ENCODE measurements at places on chromosomes 11 and 22.

GRCh38 chr11:22703040-22703439, 36.6 kb downstream of the GAS2 start:
- peak; percentile 55 for DNase-seq

- no peak for DNase-seq
Observed at GRCh38 chr11:91587131-91587530, 637.5 kb upstream of the FAT3 start.

DNA sequence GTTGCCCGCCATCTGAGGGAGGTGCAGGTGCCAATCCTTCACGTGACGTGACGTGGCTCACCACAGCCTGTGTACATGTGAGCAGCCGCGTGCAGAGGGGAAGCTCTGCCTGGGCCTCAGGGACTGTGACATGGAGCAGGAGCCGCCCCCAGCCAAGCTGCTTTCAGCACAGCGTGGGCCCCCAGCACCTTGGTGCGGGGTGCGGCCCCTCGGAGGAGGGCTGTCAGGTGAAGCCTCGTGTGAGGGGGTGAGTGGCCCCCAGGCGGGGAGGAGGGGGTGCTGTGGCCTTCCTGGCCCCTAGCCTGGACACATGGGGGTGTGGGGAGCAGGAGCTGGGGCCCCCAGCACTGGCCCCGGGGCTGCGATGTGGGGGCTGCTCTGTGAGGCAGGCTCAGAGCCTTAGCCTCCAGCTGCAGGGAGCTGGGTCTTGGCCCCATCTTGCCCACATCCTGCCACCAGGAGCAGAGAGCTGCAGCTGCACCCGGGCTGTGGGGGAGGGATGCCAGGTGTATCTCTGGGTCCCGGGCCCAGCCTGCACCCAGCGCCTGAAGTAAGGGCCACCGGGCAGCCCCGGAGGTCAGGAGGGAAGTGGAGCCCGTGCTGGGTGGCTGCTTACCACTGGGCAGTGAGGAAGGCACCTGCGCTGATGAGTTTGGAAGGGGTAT, at the start of gene ADORA2A:
ADORA2A (plus strand) TSS at position 100 of the 665 bp plus-strand sequence. CDS start 5,806 bp downstream, outside the sequence.
- DNase-seq: no peak

DNA sequence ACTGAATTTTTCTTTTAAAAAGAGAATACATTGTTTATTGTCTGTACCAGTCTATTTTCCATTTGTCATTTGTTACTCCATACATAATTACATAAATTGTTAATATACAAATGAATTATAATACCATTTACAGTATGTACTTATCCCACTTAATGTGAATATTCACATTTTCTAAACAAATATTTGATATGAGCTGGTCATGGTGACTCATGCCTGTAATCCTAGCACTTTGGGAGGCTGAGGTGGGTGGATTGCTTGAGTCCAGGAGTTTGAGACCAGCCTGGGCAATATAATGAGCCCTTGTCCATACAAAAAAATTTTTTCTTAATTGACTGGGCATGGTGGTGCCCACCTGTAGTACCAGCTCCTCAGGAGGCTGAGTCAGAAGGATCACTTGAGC, 6.8 kb downstream of the SC5D start:
- DNase-seq: no peak

All from epithelial cell of proximal tubule (primary cell).